ENCODE measurements at places on chromosomes 4 and X.

DNA sequence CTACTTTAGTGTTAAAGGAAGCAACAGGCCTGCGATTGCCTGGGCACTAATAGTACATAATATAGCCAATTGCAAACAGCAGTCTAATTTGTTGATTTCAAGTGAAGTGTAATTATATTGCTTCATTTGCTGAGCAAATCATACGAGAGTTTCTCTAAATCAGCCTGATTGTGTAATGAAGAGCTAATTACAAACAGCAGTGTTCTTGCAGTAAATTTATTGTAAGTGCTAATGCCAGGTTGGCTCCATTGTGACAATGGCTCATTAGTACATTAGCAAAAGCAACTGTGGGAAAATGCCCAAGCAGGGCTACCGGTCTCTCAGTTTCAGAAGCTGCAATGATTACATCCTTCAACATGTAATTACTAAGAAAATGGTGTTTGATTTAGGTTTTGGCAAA is 591.5 kb downstream of the GALNTL6 start:
- DNase-seq, result no peak

DNA sequence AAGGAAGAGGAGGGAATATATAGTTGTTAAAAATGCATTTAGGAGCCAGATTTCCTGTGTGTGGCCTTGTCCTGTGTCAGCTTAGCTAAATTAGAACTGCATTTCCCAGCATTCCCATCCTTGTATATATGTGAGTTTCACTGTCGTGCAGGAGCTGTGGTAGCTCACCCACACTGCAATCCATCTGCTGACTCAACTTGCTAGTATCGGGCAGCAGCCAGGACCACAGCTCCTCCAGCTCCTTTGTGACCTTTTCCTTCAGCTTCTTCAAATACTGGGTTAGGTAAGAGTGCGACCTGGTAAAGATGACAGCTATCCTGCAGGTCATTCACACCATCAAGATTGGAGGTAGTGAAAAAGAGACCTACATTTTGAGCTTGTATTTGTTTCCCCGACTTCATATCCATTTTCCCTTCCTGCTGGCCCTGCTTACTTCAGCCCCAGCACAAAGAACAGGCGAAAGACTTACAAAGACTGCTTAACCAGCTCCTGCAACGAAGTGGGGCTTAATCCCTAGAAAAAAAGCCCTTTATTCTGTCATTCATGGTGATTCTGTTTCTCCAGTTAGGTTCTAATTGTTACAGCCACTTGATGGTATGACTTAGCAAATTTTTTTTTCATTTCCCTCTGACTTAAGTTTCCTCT is 11.4 kb downstream of the ASIC5 start:
- no peak for DNase-seq

- no peak for DNase-seq
These were observed 1051.7 kb downstream of the C4orf33 start for GRCh38 chr4:130147641-130148040.

DNA sequence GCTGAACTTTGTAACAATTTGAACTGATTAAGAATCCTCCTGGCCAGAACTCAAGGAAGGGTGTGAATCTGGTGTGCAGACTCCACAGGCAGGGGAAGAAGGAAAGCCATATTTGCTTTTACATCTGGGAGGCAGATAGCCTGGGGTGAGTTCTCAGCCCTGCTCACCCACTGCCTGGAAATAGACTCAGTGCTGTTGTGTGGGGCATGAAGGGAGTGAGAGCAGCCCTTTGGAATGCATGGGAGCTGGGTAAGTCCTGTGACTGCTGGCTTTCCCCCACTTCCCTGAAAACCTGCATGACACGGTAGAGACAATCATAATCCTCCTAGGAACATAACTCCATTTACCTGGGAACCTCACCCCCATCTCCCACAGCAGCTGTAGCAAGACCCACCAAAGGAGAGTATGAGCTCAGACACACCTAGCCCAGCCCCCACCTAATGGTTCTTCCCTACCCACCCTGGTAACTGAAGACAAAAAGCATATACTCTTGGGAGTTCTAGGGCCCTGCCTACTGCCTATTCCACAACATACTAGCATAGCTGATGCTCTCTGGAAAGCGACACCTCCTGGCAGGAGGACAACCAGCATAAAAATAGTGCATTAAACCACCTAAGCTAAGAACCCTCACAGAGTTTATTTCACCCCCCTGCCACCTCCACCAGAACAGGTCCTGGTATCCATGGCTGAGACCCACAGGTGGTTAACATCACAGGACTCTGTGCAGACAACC is 59.3 kb upstream of the UBQLN2 start:
- DNase-seq, result no peak

GRCh38 chr4:159837071-159837470 is 734.2 kb downstream of the RAPGEF2 start:
- no peak for DNase-seq

DNA sequence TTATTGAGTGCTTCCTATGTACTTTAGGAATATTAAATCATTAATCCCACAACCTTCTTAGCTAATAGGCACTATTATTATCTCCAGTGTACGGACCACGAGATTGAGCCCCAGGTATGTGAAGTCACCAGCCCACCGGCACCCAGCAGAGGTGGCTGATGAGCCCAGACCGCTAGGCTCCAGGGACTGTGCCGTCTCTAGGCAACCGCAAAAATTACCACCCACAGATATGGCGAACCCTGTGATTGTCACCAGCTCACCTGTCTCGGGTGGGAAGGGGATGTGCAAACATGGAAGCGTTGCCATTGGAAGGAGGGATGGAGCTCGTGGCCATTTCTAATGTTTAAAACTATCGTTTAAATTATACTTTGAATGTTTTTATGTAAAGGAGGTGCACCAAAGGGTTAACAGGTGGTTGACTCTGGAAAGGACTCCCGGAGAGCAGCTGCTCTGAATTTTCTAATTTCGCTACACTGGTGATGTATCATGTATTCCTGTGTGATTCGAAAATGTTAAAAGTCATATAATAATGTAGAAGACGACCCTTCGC is 21.0 kb upstream of the JAKMIP1 start:
- no peak for DNase-seq

- DNase-seq, result no peak
These were observed 14.1 kb upstream of the BCOR start for GRCh38 chrX:40111868-40112267.

- DNase-seq, result no peak
These were observed 1180.8 kb downstream of the FSTL5 start for GRCh38 chr4:160983035-160983434.

All from WERI-Rb-1 (cell line).